PC-3 (cell line): ENCODE measurements at places on chromosomes 5 and 9.

GRCh38 chr9:127694890-127695720 is 11.7 kb upstream of the CFAP157 start:
- no peak for DNase-seq

DNA sequence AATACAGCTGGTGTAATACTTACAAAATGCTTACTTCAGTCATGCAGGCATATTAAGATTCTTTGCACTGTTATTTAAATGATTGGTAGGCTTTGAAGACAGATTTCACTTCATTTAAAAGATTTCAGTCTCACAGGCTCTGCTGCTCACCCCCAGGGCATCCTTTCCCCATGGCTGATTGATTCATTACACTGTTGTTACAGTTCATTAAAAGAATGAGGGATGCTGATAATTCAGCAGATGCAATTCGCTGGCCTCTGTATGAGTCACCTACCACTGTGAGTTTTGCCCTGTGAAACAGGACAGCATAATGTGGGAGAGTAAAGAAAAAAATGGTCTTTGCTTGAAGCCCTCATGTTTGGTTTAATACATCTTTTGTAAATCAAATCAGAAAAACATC is 246.9 kb downstream of the CYLC2 start:
- DNase-seq: peak; percentile 1

DNA sequence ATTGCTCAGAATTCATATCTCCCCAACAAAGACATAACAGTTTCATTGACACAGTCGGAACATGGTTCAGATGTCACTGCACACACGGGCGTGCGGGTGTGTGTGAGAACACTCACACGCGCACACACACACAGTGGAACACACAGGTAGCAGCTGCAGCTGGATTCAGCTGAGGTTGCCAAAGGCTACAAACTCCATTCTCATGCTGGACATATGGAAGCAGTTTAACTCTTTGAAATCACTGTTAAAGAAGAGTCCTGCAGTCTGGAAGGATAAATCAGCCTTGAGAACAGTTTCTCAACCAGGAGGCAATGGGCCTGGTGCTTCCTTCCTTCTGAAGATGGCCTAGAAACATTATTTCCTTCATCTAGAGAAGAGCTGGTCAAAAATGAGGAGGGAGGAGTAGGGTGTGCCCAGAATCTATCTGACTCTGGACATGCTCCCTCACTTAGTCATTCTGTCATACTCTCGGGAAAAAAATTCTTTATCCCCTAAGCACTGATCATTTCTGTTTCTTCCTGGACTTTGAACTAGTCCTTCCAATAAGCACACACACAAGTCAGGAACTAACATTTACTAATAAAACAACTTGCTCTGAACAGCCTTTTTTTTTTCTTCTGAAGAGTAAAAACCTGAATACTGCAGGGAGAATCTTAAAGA is 160.6 kb downstream of the ZDHHC21 start:
- peak; percentile 44 for DNase-seq

DNA sequence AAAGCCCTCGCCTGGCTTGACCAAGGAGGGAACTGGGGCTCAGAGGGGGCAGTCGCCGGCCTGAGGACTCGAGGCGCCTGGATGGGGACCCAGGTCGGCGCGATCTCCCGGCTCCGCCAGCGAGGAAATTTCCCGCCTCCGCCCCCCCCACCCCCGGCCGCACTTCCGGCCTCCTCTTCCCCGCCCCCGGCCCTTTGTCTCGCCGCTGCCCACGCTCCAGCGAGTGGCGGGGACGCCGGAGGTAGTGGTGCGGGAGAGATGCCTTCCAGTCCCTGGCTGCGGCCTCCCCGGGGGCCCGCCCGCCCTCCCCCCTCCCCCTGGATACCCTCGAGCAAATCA is 448 bp upstream of the GPRIN1 start:
- no peak for DNase-seq

DNA sequence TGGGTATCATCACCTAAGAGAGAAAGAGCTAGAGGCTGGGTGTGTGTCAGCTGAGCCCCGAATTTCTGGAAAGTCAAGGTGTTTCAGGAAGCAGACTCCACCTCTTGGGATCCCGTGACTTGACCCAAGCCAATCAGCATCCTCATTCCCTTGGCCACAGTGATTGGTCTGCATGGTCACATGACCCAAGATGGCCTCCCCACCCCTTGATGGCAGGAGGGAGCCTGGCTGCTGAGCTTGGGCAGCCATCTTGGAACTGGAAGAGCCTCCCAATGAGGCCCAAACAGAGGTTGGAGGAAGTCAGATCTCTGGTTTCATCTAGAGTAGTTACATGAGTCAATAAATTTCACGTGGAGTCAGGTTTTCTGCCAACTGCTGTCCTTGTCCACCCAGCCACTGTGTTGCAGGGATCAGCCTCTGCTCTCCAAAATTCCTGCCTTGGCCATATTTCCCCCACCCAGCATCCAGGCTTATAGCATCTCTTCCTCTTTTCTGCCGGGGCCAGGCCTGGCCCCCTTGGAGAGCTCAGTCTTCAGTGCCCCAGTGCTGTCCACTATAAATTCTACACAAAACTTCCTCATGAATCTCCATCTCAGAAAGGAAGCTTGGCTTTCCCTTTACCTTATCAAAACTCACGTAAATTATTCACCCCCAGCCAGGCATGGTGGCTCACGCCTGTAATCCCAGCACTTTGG is 17.2 kb upstream of the SUSD3 start:
- no peak for DNase-seq

DNA sequence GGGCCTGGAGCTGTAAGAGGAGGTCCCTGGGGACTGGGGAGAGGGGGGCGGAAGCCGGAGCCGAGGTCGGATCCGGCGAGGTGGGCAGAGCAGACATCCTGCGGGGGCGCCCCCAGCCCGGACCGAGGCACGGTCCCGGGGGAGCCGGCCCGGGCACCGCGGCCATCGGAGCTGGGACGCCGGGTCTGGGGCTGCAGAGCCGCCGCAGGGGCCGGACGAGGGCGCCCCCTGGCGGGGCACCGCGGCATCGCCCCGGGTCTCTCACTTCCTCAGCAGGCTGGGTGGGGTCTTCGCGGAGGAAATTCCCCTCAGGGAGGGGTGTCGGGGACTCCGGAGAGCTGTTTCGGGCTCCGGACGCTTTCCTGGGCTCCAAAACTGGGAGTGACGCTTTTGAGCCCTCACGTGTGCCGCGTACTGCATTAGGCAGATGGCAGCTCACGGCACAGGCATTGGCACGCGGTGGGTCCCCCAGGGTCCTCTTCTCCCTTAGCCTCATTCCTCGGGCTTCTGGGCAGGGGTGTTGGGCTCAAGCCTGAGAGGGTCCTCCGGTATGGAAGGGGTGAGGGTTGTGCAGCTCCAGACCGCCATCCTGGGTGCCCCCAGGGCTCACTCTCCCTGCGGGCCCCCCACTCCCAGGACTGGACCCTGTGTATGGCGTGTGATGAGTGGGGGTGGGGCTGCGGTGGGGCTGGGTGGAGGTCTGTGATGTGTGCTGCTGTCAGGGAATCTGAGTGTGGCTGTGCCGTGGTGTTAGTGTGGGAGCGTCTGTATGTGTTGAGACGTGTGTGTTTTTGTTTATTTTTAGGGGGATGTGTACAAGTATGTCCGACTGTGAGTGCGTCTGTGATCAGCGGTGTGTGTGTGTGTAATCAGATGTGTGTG is 29.6 kb downstream of the LHX2 start:
- no peak for DNase-seq

GRCh38 chr9:312596-313320 is 98.1 kb downstream of the DOCK8 start:
- no peak for DNase-seq

DNA sequence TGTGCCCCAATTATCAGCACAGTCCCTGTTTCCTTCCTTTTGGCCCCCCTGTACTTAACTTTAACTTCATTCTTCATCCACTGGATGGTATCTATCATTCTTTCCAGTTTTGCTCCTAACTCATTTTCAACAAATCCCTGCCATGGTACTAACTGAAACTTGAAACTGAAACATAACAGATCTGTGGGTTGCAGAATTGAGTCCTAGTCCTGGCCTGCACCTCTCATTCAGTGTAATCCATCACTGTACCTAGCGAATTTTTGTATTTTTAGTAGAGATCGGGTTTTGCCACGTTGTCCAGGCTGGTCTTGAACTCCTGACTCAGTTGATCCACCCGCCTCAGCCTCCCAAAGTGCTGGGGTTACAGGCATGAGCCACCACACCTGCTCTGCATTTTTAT is 15.3 kb upstream of the PIK3R1 start:
- no peak for DNase-seq
